Fibroblast of villous mesenchyme (primary cell): ENCODE measurements at places on chromosomes 1 and 21.

DNA sequence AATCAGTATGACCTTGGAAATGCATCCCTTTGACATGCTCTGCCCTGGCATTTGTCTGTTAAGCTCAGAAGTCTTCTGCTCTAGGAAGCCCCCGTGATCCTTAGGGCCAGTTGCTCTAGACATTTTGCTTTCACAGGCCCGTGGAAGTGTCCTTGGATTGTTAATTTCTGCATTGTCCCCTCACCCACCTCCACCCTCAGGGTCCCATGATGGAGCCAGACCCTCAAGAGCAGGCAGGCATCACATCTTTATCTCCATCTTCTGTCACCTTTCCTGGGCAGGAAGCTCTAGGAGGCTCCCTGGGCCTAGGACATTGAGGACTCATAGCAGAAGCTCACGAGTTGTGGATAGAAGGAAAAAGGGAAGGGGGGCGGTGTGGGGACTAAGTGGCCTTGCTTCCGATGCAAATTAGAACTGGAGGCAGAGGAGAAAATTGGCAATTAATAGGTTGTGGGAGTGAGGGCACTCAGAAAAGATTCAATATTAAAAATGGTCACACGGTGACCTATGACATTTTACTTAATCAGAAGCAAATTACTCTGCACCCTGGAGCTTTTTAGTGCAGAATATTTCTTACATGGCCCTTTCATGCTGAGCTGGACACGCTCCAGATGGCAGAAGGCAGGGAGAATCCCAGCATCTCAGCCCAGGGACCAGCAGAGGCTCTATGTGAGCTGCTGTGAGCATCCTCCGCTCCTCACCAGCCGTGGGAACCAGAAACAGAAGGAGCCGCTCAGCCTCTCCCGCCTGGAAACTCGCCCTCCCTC, 185.0 kb downstream of the MATN1 start:
- no peak for DNase-seq

- DNase-seq, result peak; percentile 93
Observed at GRCh38 chr1:214454569-214455396, 96.6 kb downstream of the PTPN14 start.

GRCh38 chr1:232951180-232951579, 769 bp downstream of the NTPCR start:
- no peak for DNase-seq

GRCh38 chr1:18344755-18345154, 136.0 kb upstream of the KLHDC7A start:
- no peak for DNase-seq
